ENCODE measurements at places on chromosomes 13 and 19.

DNA sequence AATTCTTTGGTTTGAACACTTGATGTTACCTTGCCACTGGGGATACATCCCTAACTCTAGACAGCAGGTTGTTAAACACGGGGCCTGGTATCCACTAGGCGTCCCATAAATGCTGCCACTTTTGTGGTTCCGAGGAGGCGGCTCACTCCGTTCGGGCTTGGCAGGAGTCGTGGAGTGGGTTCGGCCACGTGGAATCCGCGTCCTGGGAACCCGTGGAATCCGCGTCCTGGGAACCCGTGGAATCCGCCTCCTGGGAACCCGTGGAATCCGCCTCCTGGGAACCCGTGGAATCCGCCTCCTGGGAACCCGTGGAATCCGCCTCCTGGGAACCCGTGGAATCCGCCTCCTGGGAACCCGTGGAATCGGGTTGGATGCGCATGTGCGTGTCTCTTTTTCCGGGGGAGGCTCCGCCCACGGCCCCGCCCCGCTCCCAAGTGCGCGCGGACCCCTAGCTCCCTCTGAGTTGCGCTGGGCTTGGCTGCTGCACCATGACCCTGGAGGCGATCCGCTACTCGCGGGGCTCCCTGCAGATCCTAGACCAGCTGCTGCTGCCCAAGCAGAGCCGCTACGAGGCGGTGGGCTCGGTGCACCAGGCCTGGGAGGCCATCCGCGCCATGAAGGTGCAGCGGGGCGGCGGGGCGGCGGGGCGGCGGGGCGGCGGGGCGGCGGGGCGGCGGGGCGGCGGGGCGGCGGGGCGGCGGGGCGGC is at the start of gene MRI1:
MRI1 (plus strand) TSS at position 422 of the 707 bp plus-strand sequence; CDS start at position 489, 67 bp downstream.
- peak; percentile 77 for DNase-seq

- no peak for DNase-seq
Observed at GRCh38 chr13:111017755-111018459, 97.2 kb upstream of the ARHGEF7 start.

DNA sequence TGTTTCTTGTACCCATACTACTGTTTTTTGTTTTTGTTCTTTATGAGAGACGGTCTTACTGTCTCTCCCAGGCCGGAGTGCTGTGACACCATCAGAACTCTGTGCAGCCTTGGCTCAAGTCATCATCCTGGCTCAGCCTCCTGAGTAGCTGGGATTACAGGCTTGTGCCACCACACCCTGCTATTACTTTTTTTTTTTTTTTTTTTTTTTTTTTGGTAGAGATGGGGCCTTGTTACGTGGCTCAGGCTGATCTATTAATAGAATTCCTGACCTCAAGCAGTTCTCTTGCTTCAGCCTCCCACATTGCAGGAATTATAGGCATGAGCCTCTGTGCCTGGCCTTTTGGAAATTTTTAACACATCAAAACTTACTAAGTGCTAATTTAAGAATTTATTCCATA is 2.9 kb upstream of the ZNF304 start:
- no peak for DNase-seq

- DNase-seq: peak; percentile 47
Observed at GRCh38 chr19:5480427-5480836, 25.2 kb downstream of the ZNRF4 start.

DNA sequence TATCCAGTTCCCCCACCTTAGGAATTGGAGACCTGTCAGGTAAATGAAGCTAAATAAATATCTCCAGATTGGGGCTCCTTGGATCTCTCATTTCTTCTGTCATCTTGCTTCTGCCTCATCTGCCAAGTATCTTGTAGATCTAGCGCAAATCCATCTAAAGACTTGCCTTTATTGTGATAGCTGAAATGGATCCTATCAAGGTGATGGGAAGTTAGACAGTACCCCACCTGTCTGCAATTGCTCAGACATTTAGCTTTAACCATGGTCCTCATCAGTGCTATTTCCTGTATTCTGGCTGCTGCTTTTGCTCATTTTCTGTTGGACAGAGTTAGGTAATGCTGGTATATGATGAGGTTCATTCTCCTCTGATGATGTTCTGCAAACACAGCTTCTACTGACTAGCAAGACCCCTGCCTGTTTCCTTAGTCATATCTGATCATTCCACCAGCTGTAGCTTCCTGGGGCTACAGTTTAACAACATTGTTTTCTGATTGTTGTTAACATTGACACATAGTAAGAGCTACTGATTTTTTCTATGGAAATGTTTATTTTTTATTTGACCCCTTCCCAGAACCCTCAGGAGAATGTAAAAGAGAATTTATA is 340.0 kb downstream of the DCT start:
- DNase-seq: no peak

DNA sequence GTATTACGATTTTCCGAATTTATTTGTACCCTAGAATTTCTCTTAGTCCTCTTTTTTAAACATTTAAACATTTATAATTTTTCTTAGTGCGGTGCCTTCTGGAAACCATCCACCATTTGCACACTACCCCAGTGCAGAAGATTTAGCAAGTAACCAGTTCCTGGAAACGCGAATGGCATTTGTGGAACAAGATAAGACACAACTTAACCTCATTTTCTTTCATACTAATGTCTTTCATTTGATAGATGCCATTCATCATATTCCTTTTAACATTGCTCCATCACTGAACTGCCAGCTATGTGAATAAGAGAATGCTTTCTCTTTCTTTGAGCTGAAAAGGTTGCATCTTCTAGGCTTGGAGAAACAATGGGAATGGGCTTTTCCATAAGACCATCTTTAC is 6.8 kb downstream of the FRY start:
- no peak for DNase-seq

DNA sequence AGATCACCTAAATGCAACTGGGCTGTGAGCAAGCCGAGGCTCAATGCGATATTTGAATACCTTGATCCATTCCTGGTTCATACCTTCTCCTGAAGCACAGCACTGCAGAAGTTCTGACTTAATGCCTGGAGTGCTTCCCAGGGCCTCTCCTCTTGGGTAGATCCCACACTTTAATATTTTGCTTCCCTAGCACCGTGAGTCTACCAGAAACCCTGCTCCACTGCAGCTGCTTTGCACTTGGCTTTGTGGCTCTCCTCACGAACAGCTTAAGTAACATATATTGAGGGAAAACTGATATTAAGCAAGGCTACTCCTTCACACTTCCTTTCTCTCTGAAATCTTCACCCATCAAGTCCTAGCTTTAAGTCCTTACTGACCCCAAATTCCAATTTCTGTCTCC is 51.6 kb upstream of the C13orf42 start:
- no peak for DNase-seq

- no peak for DNase-seq
Observed at GRCh38 chr19:14540741-14541525, 11.5 kb downstream of the TECR start.

- DNase-seq: no peak
Observed at GRCh38 chr13:113729187-113730019, 29.6 kb upstream of the TMEM255B start.

DNA sequence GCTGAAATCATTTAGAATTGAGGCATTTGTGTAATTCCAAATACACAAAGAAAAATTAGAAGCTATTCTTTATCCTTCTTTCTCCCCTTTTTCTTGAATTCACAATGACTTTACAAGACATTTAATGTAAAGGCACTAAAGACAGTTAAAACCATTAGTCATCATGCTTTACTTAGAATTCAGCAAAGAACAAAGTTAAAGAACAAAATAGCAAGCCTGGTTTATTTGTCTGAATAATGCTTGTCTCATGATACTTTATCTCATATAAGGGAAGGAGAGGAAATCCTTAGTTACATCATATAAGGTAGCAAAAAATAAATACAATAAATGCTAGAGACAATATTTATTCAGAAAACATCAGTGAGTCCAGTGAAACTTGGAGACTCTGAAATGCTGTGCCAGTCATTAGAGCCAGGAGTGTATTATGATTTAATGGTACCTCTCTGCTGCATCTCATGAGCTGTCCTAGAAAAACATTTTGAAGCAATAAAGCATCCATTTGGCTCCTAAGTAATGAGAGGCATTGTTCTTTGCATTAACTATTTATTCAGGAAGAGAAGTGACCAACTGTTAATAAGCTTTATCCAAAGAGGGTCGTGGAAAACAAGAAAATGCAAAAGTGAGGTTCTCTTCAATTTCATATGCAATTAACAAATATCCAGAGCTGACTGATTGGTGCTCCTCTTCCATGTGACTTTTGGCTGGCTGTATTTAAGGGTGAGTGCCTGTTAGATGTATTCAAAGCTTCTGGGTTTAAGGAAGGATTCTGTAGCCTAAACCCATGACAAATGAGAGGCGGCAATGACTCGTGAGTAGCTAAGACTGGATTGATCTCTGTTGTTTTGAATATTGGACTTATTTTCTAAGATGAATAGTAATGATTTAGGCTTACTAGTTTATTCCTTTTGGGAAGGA is 105.0 kb downstream of the DGKH start:
- DNase-seq: no peak

DNA sequence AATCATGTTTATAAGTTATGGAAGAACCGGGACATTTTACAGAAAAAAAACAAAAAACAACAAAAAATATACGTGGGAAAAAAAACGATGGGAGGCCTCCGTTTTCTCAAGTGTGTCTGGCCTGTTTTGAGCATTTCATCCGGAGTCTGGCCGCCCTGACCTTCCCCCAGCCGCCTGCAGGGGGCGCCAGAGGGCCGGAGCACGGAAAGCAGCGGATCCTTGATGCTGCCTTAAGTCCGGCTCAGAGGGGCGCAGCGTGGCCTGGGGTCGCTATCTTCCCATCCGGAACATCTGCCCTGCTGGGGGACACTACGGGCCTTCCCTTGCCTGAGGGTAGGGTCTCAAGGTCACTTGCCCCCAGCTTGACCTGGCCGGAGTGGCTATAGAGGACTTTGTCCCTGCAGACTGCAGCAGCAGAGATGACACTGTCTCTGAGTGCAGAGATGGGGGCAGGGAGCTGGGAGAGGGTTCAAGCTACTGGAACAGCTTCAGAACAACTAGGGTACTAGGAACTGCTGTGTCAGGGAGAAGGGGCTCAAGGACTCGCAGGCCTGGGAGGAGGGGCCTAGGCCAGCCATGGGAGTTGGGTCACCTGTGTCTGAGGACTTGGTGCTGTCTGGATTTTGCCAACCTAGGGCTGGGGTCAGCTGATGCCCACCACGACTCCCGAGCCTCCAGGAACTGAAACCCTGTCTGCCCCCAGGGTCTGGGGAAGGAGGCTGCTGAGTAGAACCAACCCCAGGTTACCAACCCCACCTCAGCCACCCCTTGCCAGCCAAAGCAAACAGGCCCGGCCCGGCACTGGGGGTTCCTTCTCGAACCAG is 1.8 kb upstream of the APOE start:
- peak; percentile 83 for DNase-seq

- peak; percentile 45 for DNase-seq
Observed at GRCh38 chr19:3338541-3339181, 27.7 kb upstream of the NFIC start.

DNA sequence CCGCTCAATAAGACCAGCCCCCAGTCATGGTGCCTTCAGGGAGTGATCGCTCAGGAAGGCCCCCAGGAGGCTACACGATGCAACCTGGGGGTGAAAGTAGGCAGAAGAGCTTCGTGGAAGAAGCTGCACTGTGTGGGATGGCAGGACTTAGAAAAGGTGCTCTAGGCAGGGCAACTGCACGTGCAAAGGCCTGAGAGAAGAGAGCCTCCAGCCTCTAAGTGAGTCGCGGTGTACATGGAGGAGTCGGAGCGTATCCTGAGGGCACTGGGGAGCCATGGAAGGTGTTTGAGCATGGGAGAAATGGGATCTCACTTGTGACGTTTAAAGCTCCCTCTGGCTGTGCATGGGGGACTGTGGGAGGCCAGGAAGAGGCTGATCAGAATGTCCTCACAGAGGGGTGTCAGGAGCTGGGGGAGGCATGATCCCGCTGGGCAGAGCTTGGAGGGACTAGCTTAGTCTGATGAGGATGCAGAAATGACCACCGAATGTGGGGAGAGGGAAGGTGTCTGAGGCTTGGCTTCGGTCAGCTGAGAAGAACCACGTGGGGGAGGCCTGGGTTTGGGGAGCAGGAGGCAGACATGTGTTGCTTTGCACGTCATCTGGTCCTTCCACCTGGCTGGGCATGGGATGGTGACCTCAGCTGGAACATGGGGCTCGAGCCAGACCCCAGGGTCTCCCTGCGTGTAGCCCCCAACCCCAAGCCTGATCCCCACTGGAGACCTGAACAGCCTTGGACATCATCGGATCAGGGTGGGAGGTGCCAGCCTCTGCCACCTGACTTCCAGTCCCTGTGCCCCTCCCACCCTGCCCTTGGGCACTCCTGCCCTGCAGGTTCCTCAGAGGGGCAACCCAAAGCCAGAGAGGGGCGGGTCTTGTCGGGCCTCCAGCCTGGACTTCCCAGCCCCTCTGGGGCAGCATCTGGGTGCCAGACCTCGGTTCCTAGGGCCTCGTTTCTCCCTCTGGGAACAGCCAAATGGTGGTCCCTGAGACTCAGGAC is 1.1 kb downstream of the APC2 start:
- DNase-seq: no peak
